ENCODE measurements at places on chromosomes 16 and 17. TPM values are rescaled to one million over a fixed set of nuclear protein-coding genes. Genes with fewer than 3 reads are reported as not detected.

The C16orf92 gene
- not detected for total RNA-seq

The NPIPA3 gene
- total RNA-seq = 0.74 TPM

DNA sequence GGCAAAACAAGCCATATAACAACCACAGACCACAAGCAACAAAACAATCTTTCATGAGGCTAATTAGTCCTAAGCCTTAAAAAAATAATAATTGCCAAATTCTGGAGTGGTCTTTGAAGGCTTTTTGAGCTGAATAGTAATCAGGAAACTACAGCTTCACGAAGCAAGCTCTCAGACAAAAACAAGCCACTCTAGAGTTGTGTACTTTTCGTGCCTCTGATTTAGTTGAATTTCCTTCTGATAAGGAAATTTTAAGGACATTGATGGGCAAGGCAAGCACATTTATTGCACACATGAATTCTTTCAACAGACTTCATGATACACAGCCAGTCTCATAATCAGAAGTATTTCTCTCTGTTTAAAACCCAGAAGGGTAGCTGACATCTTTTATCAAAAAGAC lies 130.8 kb upstream of the IRX3 start:
- DNase-seq = no peak

- DNase-seq = no peak
Measured at GRCh38 chr17:50946891-50947781, 81.0 kb upstream of the TOB1 start.

GRCh38 chr17:69018687-69019086 lies 42.0 kb downstream of the ABCA9 start:
- no peak for DNase-seq

DNA sequence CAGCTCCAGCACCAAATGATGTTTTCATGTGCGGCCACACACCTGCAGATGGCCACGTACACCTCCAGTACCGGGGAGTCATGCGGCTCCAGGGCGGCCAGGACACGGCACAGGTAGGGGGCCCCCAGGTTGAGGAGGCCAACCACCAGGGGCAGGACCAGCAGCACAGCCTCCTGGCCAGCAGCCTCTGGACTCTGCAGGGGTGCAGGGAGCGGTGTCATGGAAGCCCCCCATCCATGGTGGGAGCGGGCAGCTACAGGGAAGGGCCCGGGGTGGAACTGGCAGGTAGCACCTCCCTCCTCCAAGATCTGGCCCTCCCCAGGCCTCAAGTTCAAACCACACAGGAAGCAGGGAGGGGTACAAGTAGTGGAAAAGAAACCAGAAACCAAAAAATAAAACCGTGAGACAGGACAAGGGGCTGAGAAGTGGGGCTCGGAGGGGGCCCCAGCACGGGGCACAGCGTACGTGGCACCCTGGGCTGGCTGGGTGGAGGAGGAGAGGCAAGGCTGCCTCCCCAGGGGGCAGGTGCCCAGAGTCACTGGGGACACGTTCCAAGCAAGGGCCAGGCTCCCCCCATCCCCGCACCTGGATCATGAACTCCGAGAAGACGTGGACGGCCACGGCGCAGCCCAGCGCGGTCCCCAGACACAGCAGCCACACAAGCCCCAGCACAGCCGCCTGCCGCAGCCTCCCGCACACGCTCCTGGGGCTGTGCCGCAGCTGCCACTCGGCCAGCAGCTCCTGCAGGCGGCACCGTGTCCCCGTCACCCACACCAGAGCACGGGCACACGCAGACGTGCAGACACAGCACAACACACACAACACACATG lies 7.4 kb downstream of the TMC6 start:
- no peak for DNase-seq

DNA sequence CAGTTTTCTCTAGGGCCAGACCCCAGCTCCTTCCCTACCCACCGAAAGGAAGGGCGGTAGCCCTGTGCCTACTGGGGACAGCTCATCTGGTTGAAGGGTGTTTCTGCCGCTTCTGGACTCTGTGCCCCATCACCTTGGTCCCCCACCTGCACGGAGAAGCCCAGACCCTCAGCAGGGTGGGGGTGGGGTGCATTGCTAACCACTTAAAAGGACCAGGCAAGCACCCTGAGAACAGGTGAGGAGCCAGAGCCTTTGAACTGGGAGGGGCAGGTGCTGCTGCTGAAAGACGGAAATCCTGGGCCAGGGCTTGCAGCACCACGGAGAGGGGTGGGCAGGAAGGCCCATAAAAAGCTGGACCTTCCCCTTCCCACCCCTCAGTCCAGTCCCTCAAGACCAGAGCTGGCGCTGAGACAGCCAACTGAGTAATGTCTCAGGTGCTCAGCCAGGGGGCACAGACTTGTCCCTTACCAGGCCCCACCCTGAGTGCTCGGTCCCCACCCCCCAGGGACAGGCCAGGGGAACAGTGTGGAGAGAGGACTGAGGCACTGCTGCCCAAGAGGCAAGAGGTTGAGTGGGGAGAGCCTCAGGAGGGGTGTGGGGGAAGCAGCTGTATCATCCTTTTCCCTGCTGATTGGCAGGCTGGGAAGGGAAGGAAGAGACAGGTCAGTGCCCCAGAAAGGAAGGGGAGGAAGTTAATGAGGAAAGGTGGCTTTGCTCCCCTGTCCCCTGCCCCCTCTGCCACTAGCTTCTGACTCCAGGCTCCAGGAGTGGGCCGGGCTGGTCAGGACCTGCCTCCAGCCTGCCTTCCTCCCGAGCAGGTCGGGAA lies 10.9 kb upstream of the SP2 start:
- DNase-seq = no peak

GRCh38 chr16:71345031-71345430 lies 13.5 kb upstream of the CALB2 start:
- no peak for DNase-seq

DNA sequence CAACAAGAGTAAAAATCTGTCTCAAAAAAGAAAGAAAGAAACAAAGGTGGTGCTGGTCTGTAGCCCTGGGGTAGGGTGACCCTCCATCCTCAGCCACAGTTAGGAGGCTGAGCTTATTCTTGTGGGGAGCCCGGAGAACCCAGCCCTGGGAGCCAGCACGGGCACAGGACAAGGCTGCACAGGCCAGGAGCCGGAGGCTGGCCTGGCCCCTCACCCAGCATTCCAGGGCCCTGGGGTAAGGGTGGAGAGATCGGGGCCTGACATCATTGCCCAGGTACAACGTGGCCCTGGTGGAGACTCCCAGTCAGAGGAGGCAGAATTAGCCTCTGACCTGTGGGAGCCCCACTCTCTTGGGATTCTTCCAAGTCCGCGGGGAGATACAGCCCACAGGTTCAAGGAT lies 10.3 kb upstream of the KRT17 start:
- DNase-seq = no peak

GRCh38 chr17:2438823-2439222 lies 38.0 kb upstream of the MNT start:
- DNase-seq = no peak

All from Caki2 (cell line).